ENCODE measurements at places on chromosomes 5 and 9.

- DNase-seq, result no peak
Measured at GRCh38 chr9:87157366-87158031, 210.2 kb upstream of the GAS1 start.

GRCh38 chr9:73157811-73158210 lies 6.1 kb downstream of the ANXA1 start:
- DNase-seq, result no peak

GRCh38 chr5:5135957-5136676 lies 4.0 kb upstream of the ADAMTS16 start:
- no peak for DNase-seq

- no peak for DNase-seq
Measured at GRCh38 chr9:120308495-120308894, 271.5 kb downstream of the CDK5RAP2 start.

GRCh38 chr9:35552837-35553236 lies 52.2 kb upstream of the TESK1 start:
- DNase-seq, result no peak

- DNase-seq, result no peak
Measured at GRCh38 chr5:129884322-129884721, 19.9 kb upstream of the CHSY3 start.

- DNase-seq, result no peak
Measured at GRCh38 chr5:41542183-41542582, 31.8 kb upstream of the PLCXD3 start.

GRCh38 chr9:27117489-27118135 lies 8.6 kb downstream of the TEK start:
- no peak for DNase-seq

DNA sequence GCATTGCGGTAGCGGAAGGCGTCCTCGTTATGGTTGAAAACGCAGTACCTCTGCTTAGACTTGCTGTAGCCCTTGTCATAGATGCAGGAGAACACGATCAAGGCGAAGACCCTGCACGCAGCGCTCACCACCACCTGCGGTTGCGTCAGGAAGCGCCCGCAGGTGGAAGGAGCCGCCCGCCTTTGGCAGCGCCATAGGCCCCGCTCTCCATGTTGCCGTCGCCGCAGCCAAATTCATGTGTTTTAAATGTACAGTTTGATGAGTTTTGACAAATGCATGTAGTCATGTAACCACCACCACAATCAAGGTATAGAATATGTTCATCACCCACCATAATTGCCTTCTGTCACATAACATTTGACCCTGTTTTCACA lies 84.9 kb upstream of the CEP78 start:
- DNase-seq, result no peak

DNA sequence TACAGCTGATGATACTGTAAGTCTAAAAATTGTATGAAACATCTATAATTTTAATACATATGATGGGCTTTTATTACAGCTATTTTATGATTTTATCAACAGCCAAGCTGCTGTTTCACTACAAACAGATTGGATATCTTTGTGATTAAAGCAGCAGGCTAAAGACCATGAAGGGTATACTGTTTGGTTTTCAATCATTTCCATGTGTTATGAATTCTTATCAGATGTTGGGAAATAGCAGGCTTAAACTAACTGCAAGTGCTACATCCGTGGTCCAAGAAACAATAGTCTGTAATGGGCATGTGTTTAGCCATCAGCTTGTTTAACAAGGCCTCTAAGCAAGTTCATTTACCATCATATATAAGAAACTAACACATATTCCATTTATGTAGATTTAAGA lies 107.5 kb downstream of the CWC27 start:
- DNase-seq, result no peak

GRCh38 chr9:34170237-34170991 lies 8.4 kb upstream of the UBAP1 start:
- no peak for DNase-seq

- no peak for DNase-seq
Measured at GRCh38 chr9:19049917-19050636, 850 bp downstream of the RRAGA start.

DNA sequence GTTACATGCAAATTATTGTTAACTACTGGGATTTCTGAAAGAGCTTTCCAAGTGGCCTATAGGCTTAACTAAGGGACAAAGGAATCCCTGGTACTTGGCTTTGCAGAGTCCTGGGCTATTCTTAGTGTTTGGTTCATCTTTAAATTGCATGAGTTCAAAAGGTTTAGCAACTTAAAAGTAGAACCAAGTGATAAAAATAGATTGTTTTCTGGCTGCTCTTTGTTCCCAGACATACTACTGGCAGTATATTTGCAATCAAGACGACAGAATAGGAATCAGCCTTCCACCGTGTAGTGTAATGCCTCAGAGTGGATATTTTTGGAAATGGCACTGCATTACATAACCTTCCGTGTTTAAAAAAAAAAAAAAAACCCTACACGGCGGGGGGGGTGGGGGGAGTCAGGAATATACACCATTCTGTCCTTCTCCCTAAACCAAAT lies 1.0 kb downstream of the NREP start:
- DNase-seq, result no peak

- no peak for DNase-seq
Measured at GRCh38 chr5:96999856-97000255, 64.0 kb downstream of the LNPEP start.

DNA sequence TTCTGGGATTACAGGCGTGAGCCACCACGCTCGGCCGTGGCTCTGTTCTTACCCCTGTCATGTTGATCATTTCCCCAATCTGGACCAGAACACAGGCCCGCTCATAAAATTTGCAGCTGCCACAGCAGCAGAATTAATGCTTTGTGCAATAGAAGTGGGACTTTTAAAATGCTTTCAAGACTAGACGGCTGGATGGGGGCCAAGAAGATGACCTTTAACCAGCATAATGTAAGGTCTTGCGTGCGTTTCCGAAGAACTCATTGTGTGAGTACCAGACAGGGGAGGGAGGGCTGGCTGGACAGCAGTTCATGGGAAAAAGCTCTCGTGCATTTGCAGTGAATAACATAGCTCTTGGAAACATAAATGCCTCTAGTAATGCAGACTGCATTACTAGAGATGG lies 3.5 kb upstream of the WDR38 start:
- no peak for DNase-seq

DNA sequence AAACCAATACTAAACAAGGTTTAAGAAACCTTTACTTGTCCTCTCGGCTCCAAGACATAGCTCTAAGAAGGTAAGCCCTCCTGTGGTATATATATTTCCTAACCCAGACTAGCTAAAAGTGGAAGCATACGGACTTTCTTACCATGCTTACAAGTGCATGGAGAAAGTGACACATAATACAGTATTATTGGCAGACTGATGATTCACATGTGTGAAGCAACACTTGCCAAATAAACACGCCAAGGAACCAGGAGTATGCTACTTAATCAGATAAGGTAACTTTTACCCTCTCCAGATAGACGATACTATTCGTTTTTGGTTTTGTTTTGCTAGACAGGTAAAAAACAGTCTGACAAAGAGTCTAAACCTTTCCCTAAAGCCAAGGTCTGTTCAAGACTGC lies 264.1 kb downstream of the MLLT3 start:
- no peak for DNase-seq

- no peak for DNase-seq
Measured at GRCh38 chr9:120531683-120532300, 48.2 kb downstream of the CDK5RAP2 start.

DNA sequence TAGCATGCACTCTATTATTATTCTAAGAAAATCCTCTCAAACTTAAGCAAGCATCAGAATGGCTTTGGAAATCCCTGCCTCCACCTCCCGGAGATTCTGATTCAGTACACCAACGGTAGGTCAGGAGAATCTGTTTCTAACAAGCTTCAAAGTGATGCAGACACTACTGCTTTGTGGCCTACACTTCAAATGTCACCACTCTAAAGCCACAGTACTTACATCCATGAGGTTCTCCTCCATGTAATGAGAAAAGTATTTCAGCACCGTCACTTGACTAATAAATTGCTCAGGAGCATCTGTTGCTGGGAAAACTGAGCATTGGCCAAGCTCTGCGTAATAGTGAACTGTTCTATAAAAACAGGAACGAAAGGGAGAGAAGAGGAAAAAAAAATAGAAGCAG lies 4.8 kb downstream of the PLK2 start:
- no peak for DNase-seq

DNA sequence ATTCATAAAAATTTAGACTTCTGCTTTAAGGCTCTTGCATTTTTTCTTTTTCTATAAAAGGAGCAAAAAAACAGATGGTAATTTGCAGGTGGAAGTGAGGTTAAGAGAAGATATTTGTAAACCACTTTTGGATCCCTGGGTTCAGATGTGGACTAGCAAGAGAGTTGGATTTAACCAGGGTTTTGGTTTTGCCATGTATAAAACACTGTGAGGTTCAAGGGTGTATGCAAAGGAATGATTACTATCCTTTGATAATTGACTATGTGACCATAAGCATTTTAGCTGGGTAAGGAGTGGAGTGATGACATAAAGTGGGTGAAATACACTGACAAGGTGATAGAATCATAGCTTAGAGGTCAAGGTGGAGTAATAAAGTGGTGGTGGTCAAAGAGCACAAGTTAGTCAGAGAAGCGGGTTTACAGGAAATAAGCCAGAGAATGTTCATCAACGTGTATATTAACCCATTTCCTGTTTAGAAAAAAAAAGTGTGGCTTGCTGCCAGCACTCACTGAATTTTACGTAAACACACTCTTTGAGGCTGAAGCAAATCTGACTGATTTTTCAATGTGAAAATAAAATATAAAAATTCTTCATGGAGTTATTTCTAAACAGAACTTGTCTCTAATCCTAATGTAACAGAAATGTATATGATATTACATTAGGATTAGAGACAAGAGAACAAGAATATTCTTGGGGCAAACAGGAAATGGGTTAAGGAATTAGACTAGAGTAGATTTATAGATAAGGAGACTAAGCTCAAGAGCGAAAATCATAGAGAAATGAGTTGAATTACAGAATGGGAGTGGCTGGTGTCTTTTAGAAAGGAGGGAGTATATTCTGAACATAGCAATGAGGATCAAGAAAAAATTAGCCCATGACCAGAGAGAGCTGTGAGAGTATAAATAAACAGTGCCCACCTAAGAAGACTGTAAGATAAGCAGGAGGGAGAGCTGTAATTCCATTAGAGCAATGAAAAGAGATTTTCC lies 74.5 kb downstream of the CDKN2A start:
- DNase-seq, result no peak

DNA sequence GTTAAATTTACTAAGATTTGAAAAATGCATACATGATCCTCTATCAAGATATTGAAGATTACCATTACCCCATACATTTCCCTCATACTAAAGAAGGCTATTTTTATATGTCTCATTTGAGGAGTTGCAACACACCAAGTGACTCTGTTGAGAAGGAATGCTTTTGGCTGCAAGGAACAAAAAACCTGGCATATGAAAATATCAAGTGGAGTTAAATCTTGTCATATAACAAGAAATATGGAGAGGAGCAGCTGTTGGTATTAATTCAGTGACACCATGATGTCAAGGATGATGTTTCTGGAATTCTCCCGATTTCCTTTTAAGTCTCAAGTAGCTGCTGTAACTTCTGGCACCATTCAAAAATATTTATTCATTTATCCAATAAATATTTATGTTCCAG lies 193.8 kb downstream of the CSNK1G3 start:
- DNase-seq, result no peak

DNA sequence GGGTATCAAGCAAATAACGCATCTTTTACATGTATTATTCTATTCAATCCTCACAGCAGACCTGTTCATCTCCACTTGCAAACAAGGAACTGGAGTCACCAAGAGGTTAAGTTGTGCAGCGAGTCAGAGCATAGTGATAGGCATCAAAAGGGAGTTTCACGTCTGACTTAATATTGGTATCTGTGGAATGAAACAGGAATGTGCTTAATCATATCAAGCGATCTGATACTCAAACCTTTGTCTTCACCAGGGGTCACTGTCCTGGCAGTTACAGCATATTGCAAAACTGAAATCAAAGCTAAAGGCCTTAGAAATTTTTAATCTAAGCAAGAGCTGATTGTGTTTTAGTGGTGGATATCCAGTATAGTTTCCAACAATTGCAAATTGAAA lies 271.6 kb downstream of the PLK2 start:
- DNase-seq, result no peak

- DNase-seq, result peak; percentile 22
Measured at GRCh38 chr5:90408571-90409317, 812 bp downstream of the CETN3 start.

DNA sequence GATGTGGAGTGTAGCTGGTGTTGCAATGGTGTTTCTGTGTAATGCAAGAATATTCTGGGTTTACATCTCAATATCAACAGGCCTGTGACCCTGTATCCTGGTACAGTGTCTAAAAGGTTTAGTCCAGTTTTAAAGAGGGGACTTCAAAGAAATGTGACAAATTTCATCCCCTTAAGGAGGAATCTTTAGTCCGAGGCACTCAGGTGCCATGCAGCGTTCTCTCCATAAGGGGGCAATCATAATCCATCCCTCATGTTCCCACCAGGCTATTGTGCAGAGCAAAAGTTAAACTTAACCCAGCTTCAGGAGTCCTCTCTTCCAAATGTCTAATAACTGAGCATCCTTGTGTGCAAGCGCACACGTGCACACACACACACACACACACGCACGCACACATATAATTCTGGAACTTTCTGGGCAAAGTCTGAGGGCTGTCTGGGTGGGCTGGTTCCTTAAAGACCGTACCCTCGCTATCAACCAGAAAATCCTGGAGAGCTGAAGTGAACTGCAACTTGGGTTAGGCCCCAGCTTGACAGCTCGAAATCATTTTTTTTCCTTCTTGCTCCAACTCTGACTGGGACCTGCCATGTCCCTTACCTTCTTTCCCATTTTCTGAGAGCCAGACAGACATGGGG lies 46.0 kb downstream of the CRB2 start:
- peak; percentile 42 for DNase-seq

DNA sequence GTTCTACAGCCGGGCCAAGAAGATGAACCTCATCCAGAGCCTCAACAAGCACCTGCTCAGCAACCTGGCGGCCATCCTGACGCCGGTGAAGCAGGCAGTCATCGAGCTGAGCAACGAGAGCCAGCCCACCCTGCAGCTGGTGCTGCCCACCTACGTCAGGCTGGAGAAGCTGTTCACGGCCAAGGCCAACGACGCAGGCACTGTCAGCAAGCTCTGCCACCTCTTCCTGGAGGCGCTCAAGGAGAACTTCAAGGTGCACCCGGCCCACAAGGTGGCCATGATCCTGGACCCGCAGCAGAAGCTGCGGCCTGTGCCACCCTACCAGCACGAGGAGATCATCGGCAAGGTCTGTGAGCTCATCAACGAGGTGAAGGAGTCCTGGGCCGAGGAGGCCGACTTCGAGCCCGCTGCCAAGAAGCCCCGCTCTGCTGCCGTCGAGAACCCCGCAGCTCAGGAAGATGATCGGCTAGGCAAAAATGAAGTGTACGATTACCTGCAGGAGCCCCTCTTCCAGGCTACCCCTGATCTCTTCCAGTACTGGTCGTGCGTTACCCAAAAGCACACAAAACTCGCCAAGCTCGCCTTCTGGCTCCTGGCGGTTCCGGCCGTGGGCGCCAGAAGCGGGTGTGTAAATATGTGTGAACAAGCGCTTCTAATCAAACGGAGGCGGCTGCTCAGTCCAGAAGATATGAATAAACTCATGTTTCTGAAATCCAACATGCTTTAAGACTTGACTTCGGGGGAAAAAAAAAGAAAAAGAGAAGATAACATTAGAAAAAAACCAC lies 28.5 kb downstream of the AMBP start:
- DNase-seq, result no peak

All from activated T-cell treated with anti-CD3 and anti-CD28 coated beads, Interleukin-2, amount 50 U/mL, for 48 hours (primary cell).